ENCODE measurements at places on chromosomes 1 and 21. TPM values are rescaled to one million over a fixed set of nuclear protein-coding genes. Genes with fewer than 3 reads are reported as not detected.

SPRR1A gene
- total RNA-seq, result not detected

RNF186 gene
- total RNA-seq, result not detected

EIF3I gene
- total RNA-seq, result 227 TPM

TNN gene
- not detected for total RNA-seq

- H3K36me3 ChIP-seq, result no peaks in the 10 kb centered on the region
- H3K27ac ChIP-seq, result no peak overlapping the region
- no peak for DNase-seq
- H3K4me3 ChIP-seq, result no peak overlapping the region
- H3K27me3 ChIP-seq, result peaks cover 6% of the 10 kb centered on the region
Observed at GRCh38 chr1:204842892-204843291, 27.8 kb upstream of the NFASC start.

DNA sequence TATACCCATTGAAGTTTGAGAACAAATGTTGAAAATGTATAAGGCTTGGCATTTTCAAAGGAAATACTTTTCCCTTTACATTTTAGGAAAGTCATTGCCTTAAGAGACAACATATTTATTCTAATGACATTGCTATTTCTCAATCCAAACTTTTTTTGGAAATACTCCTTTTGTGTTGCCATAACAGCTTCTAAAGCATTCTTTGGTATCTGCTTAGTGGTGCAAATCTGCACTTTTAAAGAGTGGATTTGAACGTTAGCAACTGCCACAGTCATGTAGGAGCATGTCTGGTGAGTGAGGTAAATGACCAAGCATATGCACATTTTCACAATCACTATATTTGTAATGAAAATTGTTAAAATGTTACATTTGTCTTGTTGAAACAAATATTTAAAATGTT, 124.4 kb upstream of the GORAB start:
- H3K36me3 ChIP-seq, result no peaks in the 10 kb centered on the region
- DNase-seq, result no peak
- no peak overlapping the region for H3K4me3 ChIP-seq
- H3K27ac ChIP-seq, result no peak overlapping the region
- H3K27me3 ChIP-seq, result peaks cover 7% of the 10 kb centered on the region
- no peaks in the 10 kb centered on the region for H3K4me1 ChIP-seq

DNA sequence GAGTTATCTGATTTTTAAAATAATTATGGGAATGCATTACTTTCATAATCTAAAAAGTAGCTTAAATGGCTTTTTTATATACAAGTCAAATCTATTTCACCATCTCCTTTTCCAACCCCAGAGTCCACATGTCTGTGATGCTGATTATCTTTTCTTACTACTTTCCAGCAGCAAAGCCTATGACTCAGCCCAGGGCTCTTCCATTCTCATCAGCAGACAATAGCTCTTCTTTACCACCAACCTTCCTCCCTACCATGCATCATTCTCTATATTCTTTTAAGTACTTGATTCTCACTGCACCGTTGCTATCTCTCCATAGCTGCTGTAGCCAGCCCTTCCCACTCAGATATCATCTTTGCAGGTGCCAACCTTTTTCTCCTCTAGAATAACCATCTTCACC, 61.3 kb downstream of the OVGP1 start:
- H3K27ac ChIP-seq, result no peak overlapping the region
- peaks cover 33% of the 10 kb centered on the region for H3K27me3 ChIP-seq
- no peak overlapping the region for H3K4me3 ChIP-seq
- H3K36me3 ChIP-seq, result no peaks in the 10 kb centered on the region
- DNase-seq, result no peak
- peaks cover 2% of the 10 kb centered on the region for H3K4me1 ChIP-seq

- H3K4me3 ChIP-seq, result no peak overlapping the region
- no peak overlapping the region for H3K27ac ChIP-seq
- peaks cover 67% of the 10 kb centered on the region for H3K27me3 ChIP-seq
- no peaks in the 10 kb centered on the region for H3K36me3 ChIP-seq
Observed at GRCh38 chr1:30837653-30838052, 70.9 kb downstream of the SDC3 start.
